ENCODE measurements at places on chromosomes 5 and 9.

GRCh38 chr5:114726131-114726530, 364.3 kb downstream of the KCNN2 start:
- DNase-seq = no peak

DNA sequence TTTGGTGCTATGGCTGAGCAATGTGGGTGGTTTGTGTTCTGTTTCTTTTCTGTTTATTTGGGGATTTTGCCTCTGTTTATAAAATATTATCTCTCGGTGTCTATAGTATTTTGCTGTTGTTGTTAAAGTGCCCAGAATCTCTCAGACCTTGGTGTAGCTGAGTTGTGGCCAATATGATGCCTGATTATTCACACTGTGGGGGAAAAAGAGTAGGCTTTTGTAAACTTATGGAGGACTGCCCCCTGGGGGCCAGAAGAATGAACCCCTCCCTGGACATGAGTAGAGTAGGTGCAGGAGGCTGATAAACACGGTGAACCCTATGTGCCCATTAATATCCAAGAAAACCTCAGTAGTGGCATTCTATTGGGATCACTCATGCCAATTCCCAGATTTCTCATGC, 49.0 kb upstream of the DPYSL3 start:
- no peak for DNase-seq

DNA sequence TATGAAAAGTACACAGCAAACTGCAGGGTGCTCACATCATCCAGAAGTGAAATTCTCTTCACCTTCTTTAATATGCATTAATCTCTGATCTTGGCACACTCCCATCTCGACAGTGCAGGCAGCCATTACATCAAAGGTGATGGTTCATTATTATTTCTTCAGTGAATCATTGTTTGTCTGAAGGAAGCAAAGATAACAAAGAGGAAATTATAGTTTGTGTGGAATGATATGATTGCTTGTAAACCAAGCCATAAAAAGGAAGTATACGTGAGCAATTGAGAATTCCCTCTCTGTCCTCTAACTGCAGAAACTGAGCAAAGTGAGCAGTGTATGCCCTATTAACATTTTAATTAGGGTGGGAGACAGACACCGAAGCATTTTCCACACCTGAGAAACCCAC, 171.6 kb upstream of the PPP1R2B start:
- no peak for DNase-seq

DNA sequence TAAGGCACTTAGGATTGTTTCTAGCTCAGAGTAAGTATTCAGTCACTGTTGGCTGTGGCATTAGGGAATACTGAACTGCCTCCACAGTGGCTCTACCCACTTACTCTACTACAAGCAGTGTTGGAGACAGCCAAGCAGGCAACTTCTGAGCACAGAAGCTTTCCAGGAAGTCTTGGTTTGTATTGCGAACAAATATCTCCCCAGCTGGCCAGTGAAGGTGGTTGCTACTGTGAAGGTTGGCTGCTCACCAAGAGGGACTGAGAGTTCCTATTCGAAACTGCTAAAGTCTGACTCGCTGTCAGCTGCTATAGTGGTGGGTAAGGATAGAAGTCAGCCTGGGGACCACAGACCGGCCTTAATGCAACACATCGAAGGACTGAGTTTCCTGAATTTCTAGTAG, 319.1 kb downstream of the KIF4B start:
- no peak for DNase-seq

DNA sequence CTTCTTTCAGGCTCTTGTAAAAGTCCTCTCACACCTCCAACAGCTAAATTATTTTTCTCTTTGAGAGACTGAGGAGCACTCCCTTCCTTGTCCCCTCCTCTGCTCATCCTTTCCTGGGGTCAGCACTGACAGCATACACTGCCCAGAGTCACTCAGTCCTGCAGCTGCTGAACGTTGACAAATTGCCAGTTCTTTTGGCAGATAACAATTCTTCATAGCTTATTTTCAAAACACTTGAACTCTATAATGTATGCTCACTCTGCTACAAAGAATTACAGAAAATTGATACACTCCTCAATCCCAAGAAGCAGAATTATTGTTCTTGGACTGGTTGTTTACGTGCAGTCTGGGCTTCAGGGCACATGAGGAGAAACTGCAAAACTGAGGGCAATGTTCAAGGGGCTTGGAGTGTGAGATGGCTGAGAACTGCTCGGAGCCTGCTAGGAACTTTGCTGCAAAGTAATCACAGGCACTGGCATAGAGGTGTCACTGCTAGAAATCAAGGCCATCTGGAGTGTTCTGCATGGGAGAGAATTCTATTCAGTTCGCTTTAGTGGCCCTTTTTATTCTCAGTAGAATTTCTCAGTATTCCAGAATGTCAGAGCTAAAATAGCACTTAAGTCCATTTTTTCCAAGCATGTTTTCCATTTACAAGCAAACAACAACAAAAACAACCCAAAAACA, 96.4 kb upstream of the SPOCK1 start:
- no peak for DNase-seq

- no peak for DNase-seq
Observed at GRCh38 chr5:108561416-108562204, 179.7 kb upstream of the FBXL17 start.

Data from HS-27A (cell line).